Cerebellar nuclear complex (tissue), 1 donor: ENCODE measurements at places on chromosomes 4 and X.

DNA sequence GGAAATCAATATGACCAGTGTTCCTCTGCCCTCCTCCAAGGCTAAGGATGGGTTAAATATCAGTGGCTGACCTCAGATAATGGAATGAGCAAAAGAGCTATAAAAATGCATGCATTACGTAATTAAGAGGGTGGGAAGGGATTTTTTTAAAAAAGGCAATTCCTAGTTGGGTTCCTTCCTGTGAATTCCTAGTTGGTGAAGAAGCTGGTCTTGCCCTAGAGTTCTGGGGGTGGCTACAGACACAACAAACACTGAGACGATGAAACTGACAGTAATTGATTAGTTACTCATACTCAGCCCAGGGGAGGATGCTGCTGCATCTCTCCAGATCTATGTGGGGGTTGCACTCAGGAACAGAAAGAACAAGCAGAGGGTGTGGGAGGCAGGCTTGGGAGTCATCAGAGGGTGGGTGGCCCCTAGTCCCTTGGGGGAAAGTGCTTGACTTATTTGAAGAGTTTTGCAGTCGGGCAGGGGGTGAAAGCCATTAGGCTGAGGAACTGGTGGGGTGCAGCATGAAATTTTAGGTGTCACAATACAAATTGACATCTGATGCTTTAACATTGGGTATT, 662.0 kb upstream of the FRG1 start:
- no peak for DNase-seq

GRCh38 chr4:100790836-100791615, 273.2 kb upstream of the EMCN start:
- peak; percentile 8 for DNase-seq

DNA sequence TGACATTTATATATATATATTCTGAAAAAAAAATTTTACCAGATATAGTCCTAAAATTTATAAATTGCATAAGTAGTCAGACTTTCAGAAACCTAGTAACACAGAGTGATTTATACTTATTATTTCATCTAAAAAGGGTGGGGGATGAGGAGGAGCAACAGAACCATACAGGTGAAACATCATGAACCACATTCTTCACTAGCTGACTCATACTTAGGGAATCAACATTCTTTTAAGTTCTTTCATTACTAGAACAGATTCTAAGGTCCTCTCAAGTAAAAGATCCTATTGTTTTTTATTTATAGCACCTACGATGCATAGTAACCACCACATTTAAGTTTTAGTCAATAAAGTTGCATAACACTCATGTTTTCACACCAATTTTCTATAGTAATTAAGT, 166.1 kb downstream of the LRBA start:
- no peak for DNase-seq

- DNase-seq: no peak
Observed at GRCh38 chrX:66680451-66680850, 41.6 kb upstream of the EDA2R start.

DNA sequence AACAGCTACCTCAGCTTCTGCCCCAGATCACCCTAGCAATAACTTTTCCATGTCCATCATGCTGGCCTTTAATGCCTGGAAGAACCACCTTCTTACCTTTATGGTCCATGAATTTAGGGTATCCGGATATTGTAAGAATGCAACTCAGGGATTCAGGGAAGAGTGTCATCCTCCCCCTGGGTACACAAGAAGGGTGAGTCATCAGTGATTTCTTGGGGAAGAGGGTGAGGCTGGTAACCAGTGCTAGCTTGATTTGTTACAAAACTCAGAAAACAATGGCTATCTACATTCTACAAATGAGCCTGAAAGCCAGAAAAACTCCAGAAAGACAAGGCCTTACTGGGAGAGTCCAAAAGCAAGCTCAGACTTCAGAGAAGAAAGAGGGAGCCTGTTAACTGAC, 10.4 kb upstream of the NALF2 start:
- DNase-seq: no peak
